ENCODE measurements at places on chromosomes 3 and 15. TPM values are rescaled to one million over a fixed set of nuclear protein-coding genes. Genes with fewer than 3 reads are reported as not detected.

DAZL gene
- total RNA-seq = not detected

CHRFAM7A gene
- not detected for total RNA-seq

ISLR gene
- total RNA-seq = 16.1 TPM

FBXO40 gene
- total RNA-seq = not detected

HPS3 gene
- 31.8 TPM for total RNA-seq

ALDH1A3 gene
- 16.0 TPM for total RNA-seq

SHC4 gene
- total RNA-seq = 0.67 TPM

HRG gene
- not detected for total RNA-seq

THSD4 gene
- 14.7 TPM for total RNA-seq

RLBP1 gene
- total RNA-seq = not detected

ITIH1 gene
- not detected for total RNA-seq

MUC4 gene
- total RNA-seq = not detected

CHRNA7 gene
- not detected for total RNA-seq

LDHAL6B gene
- not detected for total RNA-seq

EPB42 gene
- not detected for total RNA-seq

CSPG4 gene
- total RNA-seq = 72.4 TPM

PIGZ gene
- total RNA-seq = 0.34 TPM

GFM1 gene
- 30.3 TPM for total RNA-seq

GRAMD2A gene
- 1.5 TPM for total RNA-seq

STARD5 gene
- total RNA-seq = 5.2 TPM

C3orf85 gene
- total RNA-seq = not detected

TEX55 gene
- not detected for total RNA-seq

PIK3R4 gene
- 27.7 TPM for total RNA-seq

SLC51A gene
- total RNA-seq = not detected

SLC25A26 gene
- 17.4 TPM for total RNA-seq

PLEKHO2 gene
- 19.7 TPM for total RNA-seq
